Neuronal stem cell (in vitro differentiated cells): ENCODE measurements at places on chromosomes 1 and 21.

- no peak for DNase-seq
Observed at GRCh38 chr1:65688848-65689247, 103.8 kb upstream of the PDE4B start.

DNA sequence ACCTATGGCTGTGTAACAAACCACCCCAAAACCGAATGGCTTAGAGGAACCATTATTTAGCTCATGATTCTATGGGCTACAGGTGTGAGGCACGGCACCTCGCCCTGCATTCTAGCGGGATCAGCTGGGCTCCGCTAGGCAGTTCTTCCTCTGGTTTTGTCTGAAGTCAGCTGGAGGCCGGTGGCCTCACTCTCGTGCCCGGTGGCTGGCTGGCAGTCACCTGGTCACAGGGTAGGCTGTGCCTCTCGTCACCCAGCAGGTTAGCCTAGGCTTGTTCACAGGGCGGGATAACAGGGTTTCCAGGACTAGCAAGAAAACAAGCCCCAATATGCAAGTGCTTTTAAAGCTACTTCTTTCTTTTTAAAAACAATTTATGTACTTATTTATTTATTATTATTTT lies 16.3 kb upstream of the AGPAT3 start:
- no peak for DNase-seq

DNA sequence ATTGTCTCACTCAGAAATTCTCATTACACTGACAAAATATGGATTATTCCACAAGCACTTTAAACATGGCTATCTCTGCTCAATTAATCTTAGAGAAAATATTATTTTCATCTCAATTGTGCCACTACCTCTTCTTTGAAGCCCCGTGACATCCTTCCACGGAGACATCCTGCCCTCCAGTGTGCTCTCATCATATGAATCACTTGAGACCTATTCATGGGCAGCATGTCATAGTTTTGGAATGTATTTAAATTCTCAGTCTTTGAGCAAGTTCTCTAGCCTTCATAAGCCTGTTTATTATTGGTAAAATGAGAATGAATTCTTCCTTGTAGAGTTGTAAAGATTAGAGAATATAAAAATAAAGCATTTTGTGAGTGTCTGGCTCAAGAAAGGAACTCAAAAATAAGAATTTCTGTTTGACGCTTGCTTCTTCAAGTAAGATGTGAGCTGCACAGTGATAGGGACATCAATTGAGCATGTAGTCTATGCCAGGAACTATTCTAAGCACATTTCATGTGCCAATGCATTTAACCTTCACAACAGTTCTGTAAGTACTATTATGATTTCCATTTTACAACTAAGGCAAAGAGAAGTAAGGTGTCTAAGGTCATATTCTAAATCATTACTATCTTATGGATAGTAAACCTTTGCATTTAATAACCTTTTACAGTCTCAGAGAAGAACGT lies 557.4 kb upstream of the ZRANB2 start:
- DNase-seq, result no peak

DNA sequence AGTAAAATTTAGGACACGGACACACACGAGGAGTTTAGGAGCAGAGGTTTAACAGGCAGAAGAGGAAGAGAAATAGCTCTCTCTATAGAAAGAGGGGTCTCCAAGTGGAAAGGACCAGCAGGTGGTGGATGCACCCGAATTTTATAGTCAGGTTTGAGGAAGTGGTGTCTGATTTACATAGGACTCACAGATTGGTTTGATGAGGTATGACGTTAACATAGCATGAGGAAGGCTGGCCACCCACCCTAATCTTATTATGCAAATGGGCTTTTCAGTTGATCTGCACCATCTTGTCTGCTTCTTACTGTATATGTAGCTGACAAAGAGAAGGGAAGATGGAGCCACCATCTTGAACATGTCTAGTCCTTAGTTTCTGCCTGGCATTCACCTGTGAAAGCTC lies 52.5 kb upstream of the RGS2 start:
- no peak for DNase-seq

DNA sequence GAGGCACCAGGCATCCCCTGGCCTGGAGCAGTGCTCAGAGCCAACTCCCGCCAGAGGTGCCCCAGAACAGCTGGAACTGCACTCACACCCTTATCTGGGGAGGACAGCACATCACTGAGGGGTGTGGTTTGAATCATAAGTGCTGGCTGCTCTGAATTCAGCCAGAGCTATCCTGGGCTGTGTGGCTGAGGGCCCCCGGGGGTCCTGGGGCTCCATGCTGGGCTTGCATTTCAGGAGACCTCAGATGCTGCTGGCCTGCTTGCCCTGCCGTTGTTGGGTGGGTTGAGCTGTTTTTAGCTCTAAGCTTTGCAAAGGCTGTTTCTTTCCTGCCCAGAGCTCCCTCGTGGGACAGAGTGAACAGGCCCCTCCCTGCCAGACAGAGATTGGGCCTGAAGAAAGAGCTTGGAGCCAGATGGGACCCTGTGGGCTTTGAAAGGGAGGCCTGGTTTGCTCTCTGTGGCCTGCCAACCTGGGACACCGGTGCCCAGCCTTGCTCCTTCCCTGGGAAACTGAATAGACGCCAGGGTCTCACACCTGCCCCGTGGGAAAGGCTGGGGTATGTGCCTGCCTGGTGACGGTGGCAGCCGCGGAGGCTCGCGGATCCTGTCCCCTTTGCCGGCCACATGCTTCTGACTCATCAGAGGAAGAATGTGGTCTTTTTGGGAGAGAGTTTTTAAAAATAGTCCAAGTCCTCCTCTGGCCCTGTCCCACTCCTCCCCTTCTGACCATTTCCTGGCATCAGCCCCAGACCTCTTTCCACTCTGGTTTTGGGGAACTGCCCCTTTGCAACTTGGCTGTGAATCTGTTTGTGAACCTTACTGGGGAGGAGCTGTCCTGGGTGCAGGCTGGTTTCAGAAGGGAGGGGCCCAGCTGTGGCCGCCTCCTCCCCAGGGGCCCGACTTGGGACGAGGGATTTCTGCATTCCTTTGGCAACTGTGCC lies 30.0 kb downstream of the ARHGEF10L start:
- DNase-seq, result no peak

GRCh38 chr21:36310016-36310415 lies 10.0 kb upstream of the MORC3 start:
- no peak for DNase-seq

GRCh38 chr1:155424091-155424490 lies 103.4 kb downstream of the RUSC1 start:
- DNase-seq, result no peak

DNA sequence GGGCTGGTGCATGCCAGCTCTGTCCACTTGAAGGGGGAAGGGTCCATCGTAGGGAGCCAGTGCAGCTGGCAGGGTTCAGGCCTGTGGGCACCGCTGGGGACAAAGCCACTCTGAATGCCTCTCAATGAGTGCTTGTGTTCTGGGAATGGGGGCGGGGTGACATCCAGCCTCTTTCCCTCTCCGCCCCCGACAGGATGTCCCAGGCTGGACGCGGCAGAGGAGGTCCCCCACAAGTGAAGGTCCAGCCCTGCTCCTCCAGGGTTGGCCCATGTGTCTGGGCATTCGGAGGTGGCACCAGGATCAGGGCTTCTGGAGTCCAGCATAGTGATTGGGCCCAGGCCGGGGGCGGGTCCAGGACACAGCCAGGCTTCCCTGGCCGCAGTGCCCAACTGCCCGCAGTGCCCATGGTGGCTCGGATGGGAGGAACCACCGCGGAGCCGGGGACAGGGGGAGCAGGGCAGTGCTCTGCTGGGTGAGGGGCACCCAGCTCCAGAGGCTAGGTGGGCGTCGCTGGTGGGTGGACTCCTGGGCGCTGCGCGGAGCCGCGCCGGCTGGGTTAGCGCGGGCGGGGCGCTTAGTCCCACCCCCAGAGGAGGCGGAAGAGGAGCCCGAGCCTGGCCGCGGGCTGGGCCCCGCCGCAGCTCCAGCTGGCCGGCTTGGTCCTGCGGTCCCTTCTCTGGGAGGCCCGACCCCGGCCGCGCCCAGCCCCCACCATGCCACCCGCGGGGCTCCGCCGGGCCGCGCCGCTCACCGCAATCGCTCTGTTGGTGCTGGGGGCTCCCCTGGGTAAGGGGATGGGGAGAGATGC lies at the start of gene SHISA4:
SHISA4 (plus strand) TSS at position 617 of the 808 bp plus-strand sequence; CDS start at position 714, 97 bp downstream.
- peak; percentile 23 for DNase-seq

DNA sequence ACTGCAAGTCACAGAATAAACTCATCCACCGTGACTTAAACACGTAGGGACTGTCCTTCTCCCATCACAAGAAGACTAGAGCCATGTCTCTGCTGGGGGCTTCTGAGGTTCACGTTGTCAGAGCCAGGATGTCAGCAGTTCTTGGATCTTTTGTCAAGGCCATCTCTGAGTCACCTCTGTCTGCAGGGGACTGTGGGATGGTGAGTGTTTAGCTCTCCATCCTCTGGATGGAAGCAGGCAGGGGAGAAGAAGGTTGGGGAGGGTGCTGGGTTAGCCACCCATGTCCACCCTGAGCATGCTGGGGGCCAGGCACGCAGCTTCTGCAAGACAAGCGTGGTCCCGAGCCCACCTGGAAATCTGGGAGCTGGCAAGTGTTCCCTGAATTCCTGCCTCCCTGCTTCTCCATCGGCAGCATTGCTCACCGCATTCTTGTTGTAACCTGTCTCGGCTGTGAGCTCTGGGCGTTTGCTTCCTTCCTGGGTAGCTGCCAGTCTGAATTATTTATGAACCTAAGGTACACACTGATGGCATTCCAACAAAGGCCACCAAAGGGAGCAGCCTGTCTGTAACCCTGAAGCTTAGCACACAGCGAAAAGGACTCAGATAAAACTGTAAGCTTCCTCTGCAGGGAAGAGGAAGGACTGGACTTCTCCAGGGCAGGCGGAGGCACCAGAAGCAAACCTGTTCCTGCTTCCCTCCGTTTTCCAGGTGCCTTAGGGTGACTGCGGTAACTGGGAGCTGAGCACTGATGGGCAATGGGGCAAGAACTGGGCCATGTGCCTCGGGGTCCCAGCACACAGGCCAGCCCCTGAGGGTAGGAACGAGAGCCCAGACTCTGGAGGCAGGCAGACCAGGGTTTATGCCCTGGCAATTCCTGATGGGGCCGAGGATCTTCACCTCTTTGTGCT lies 88.6 kb downstream of the RIPK4 start:
- DNase-seq, result no peak

- DNase-seq, result no peak
Observed at GRCh38 chr21:16865632-16866031, 647.2 kb upstream of the CXADR start.

GRCh38 chr1:218896202-218896601 lies 277.5 kb upstream of the LYPLAL1 start:
- no peak for DNase-seq

DNA sequence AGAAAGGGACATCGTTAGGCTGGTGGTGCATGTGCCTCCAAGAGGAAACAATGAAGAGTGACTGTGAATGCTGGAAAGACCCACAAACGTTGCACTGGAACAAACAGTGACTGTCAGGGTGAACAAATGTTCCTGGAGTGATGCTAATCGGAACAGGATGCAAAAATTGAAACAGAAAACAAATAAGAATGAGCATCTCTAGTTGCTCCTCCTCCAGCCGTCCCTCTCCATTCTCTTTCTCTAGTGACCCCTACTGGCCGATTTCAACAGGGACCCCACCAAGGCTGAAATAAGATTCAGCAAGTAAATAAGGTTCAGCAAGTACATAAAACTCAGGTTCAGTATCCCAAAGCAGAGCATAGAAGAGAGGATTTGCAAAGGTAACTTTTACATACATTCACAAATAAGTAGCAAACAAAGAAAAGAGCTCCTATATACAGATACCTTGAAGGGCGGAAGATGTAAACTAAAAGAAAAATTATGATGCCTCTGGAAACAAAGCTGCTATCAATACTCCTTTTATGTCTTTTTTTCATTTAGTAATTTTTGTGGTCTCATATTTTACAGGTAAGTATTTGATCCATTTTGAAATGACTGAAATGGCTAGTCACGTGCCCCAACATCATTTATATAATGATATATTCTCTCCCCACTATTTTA lies 836.1 kb upstream of the ADAMTS5 start:
- DNase-seq, result peak; percentile 18

- DNase-seq, result no peak
Observed at GRCh38 chr1:11541956-11542355, 63.0 kb downstream of the DISP3 start.

- DNase-seq, result no peak
Observed at GRCh38 chr1:119080586-119080985, 59.9 kb downstream of the WARS2 start.

DNA sequence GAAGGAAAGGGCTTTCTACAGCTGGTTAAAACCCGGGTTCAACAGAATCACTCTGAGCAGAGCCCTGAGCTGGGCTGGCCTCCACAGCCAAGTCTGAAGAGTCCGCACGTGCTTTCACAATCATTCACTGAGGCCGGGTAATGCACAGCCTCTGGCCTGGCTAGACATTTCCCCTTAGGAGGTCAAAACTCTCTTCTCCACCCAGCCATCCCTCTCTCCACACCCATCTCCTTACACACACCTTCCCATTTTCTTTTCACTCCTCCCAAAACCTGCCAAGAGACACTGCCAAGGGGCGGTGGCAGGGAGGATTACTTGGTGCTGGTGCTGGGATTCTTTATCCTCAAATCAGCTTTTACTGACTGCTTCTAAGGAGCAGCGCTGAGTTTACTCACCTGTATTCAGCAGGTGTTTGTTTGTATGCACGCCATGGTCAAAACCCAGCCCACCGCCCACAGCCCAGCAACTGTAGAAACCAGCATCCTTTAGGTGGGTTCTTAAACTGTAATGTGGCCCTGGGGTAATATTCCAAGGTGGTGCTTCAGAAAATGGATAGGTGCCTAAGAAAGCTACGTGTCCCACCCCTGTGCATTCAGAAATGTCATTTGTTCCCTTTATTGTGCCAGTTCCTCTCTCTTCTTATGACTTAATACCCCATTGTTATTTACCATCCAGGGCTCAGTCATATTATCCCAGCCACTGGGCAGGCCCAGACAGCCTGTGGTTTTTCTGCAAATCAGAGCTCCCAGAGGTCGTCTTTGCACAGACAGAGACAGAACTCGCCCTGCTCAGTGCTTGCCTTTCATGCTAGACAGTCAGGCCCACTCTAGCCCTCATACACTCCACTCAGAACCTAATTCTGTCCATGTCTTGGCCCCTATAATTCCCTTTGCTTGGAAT lies 80.2 kb downstream of the ADSS2 start:
- DNase-seq, result no peak
